ENCODE measurements at places on chromosomes 3 and 15. TPM values are rescaled to one million over a fixed set of nuclear protein-coding genes. Genes with fewer than 3 reads are reported as not detected.

DNA sequence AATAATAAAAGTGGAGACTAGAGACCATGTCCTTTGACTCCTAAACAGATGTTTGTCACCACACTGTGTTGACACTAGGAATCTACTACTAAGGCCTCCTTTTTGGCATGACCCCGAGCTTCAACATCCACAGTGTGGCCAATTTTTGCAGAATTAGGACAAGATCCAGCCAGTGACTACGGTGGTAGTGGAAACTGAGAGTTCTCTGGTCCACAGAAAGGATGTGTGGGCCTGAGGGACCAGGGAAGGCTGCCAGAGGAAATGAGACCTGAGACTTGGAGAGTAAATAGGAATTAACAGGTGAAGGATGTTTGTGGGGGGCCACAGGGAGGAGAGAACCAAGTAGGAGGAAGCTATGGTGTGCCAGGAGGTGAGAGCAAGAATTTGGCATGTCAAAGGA lies 122.7 kb downstream of the CHCHD6 start:
- DNase-seq: no peak

- no peak for DNase-seq
Measured at GRCh38 chr3:2375376-2375775, 276.7 kb downstream of the CNTN4 start.

- DNase-seq: no peak
Measured at GRCh38 chr3:79032686-79033318, 735.0 kb downstream of the ROBO1 start.

- no peak for DNase-seq
Measured at GRCh38 chr15:45795440-45796069, 160.7 kb downstream of the SQOR start.

GRCh38 chr3:44923632-44924456 lies 49.4 kb downstream of the TGM4 start:
- DNase-seq: no peak

- no peak for DNase-seq
Measured at GRCh38 chr3:89577637-89578530, 470.5 kb downstream of the EPHA3 start.

DNA sequence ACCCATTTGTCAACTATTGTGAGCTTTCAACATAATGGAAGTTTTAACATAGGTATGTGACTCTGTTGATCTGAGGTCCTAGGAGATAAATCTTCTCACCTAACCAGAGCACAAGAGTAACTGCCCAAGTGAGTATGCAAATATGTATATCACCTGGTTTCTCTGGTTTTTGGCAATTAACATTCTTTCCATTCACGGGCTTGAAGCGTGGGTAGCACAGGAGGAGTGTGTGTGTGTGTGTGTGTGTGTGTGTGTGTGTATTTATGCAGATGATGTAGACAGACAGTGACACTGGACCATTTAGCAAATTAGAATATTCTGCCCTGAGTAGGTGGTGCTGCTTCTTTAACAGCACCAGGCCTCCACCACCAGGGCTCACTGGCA lies 15.0 kb downstream of the EPHB1 start:
- DNase-seq: no peak

Gene ZBBX
- 6.1 TPM for total RNA-seq

Gene BNC1
- 0.16 TPM for total RNA-seq
